Activated T-cell treated with anti-CD3 and anti-CD28 coated beads for 4 hours (primary cell): ENCODE measurements at places on chromosomes 7 and 10.

GRCh38 chr10:110425684-110426293, 71.9 kb upstream of the DUSP5 start:
- DNase-seq = peak; percentile 19

DNA sequence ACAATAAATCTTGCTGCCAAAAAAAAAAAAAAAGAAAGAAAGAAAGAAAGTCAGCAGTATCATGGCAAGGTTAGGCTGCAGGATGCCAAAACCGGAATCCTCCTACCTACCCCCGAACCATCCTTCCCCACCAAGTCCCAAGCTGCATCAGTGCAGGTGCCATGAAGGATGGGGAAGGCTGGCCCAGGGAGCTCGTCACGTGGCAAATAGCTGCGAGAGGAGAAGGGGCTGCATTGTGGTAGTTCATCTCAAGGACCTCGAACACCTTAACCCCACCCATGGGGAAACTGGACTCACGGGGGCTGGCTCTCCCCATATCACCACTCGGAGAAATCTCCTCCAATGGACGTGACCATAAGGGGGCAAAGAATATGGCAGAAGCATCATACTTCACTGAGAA, 86.2 kb downstream of the TACC2 start:
- DNase-seq = no peak

GRCh38 chr7:45573661-45574415, at the start of gene ADCY1:
TSS of gene ADCY1 (plus strand) at chr7:45574368. CDS start at chr7:45574544, 176 bp downstream.
- DNase-seq = no peak

GRCh38 chr7:66321283-66321682, 116.1 kb downstream of the TPST1 start:
- DNase-seq = no peak

DNA sequence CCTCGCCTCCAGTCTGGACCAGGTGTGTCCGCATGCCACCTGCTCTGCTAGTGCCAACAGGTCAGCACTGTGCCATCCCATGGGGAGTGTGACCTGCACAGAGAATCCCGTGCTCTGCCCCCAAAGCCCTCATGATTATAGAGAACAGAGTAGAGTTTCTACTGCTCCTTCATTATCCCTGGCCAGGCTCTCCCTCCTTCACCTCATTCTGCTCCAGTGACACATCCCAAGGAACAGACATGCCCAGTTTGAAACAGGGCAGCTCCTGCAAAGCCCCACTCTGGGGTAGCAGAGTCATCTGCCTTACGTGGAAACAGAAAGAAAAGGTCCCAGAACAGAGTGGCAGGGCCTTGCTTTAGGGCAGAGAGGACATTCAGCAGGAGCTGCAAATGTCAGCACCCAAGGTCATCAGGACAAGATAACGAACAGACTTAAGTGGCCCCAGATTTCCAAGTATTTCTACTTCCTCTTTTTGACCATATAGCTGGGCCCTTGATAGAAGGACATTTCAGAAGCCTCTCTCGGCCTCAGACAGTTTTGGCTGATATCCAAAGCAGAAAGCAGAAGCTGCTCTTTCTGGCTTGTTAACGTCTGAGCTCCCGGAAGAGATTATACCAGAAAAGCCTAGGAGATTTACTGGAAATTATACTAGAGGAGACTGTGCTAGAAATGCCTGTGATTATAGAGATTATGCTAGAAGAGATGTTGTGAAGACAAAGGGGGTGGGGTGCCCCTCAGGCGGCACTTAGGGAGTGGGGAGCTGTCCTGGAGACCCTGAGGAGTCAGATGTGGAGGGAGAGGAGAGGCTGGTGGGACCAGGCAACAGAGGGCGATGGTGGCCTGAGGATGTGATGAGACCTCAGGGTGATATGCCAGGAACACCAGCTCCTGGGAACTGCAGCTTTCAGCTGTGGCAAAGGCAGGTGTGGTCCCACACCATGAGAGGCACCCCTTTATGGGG, 12.6 kb downstream of the TMEM176B start:
- no peak for DNase-seq

GRCh38 chr10:7159928-7160327, 250.9 kb downstream of the SFMBT2 start:
- no peak for DNase-seq

- peak; percentile 25 for DNase-seq
These were observed 171.1 kb upstream of the TBX20 start for GRCh38 chr7:35424869-35425495.

GRCh38 chr7:137446025-137446424, 102.5 kb upstream of the PTN start:
- DNase-seq = no peak

DNA sequence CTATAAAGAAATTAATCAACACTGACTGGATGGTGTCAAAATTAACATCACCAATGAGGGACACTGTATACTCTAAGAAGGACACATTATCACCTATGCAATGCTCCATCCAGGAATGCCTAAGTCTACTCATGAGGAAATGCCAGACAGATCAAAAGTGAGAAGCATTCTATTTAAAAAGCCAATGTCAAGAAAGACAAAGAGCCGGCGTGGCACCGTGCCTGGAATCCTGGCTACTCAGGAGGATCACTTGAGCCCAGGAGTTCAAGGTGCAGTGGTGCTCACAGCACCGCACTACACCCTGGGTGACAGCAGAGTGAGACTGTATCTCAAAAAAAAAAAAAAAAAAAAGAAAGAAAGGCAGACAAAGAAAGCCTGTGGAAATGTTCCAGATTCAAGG, 45.5 kb upstream of the ANAPC16 start:
- no peak for DNase-seq

- no peak for DNase-seq
These were observed 295.0 kb downstream of the SUGCT start for GRCh38 chr7:40429826-40430225.

DNA sequence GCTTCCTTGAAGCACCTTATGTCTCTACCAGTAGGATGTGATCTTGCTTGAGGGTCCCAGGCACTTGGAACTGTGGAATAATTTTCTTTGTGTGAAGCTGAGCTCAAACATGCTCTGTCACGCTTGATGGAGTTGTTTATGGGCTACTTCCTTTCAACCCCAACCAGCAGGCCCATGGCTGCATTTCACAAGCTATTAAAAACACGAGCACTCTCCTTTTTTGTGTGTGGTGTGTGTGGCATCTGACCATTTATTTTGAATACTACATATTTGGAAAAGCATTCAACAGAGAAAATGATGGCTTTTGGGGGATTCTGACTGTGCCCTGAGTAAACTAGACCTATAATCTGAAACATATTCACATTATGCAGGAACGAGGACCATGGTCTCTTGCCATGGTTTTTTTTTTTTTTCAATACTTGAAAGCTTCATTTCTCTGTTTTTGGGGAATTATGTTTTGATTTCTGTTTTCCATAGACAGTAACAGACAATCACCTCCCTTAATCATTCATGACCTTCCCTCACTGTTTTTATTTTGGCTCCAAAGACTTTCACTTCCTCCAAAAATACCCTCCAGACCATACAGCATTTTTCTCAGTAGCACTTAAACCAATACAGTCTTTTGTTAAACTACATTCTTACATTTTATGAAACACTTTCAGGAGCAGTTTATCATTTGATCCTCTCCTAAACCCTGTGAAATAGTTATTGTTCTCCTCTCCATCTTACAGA, 233.6 kb upstream of the BMPER start:
- no peak for DNase-seq
